NCI-H2029 treated with DMSO at 0.1 percent for 48 hours (cell line): ENCODE measurements at places on chromosomes 7 and 10.

DNA sequence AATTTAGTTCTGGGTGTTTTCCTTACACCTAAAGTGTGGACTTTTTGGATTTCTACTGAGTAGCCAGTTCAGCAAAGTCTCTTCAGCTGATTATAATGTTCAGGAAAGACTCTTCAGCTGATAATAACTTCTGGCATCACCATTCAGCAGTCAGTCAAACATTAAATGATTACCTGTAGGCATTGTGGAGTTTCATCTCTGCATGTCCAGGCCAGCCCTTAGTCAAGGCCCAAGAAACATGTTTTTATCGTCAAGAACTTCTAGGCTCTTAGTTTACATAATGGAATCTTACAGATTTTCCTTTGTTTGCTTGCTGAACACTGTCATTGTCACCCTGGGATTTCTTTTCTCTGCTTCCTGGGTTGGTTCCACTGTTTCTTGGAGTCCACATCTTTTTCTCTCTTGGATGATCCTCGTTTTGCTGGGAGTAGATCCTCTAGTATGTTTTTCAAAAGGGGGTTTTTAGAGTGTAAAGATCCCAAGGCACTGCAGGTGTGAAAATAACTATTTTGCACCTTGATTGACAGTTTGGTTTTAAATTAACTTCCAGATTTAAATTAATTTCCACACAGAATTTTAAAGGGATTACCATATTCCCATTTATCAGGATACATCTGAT, 24.2 kb downstream of the CCM2 start:
- DNase-seq = no peak

GRCh38 chr10:33790521-33791271, 456.2 kb upstream of the NRP1 start:
- DNase-seq = no peak

DNA sequence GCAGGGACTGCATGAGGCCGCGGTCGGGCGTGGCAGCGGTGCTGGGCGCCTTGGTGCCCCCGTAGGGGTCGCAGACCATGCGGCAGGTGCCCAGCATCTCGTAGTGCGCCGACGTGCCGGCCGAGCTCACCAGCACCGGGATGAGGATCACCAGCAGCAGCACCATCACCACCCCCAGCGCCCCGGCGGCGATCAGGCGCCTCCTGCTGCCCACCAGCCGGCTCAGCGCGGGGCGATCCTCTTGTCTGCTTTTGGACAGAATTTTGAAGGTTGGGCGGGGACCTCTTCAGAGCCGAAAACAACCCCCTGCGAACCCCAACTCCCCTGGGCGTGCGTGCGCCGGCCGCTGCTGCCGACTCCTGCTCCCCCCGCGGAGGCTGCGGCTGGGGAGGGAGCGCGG, 779 bp downstream of the C1QL3 start:
- DNase-seq = no peak

- DNase-seq = no peak
These were observed 345.8 kb downstream of the KCNMA1 start for GRCh38 chr10:77291596-77292505.

DNA sequence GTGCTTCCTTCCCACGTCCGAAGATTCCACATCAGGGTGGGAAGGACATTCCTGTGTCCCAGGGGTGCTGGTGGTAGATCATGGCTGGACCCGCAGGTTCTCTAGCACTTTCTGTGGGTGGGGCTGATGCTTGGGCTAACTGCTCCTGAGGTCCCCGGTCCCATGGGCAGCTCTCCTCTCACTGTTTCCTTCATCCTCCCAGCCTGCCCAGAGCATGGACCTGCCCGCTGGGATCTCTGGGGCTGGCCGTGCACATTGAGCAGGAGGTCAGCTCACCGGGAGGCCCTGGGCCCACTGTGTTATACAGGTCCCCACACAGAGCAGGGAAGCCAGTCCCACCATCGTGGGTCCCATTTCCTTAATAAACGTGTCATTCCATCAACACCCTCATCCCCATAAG, 502.3 kb downstream of the TCERG1L start:
- no peak for DNase-seq

GRCh38 chr7:158414486-158414961, 173.1 kb downstream of the PTPRN2 start:
- no peak for DNase-seq

- DNase-seq = no peak
These were observed 102.6 kb upstream of the PFKP start for GRCh38 chr10:2964632-2965296.

DNA sequence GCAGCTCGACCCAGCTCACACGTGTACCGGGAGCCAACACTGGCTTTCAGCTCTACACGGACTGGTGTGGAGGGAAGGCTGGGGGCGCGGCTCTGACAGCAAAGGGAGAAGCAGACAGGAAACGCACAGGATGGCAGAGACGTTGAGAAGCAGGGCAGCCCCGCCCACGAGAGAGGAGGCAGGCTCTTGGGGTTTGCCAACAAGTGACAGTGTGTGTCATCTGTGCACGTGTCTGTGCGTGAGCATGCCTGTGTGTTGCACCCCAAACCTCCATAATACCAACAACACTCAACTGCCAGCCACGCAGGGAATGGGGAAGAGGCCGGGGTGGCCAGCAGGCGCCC, 64.4 kb upstream of the PDGFA start:
- no peak for DNase-seq

GRCh38 chr10:1729751-1730150, 7.6 kb downstream of the ADARB2 start:
- DNase-seq = no peak
